Esophagus squamous epithelium (tissue), 5 donors: ENCODE measurements at places on chromosomes 4 and X. TPM values are rescaled to one million over a fixed set of nuclear protein-coding genes. Genes with fewer than 3 reads are reported as not detected.

CSAG3 gene
- not detected for total RNA-seq

FGFBP2 gene
- total RNA-seq, result not detected

DRD5 gene
- total RNA-seq, result not detected

ERCC6L gene
- 4.5 TPM for total RNA-seq

GRCh38 chrX:68997911-68998310 is 167.3 kb downstream of the PJA1 start:
- peak overlapping the region; percentile 34 for H3K27ac ChIP-seq
- H3K4me1 ChIP-seq, result no peaks in the 10 kb centered on the region
- DNase-seq, result no peak
- no peak overlapping the region for H3K4me3 ChIP-seq

GRCh38 chrX:101257448-101258258 is 33.5 kb downstream of the TAF7L start:
- H3K27ac ChIP-seq, result no peak overlapping the region
- H3K4me1 ChIP-seq, result no peaks in the 10 kb centered on the region
- H3K4me3 ChIP-seq, result no peak overlapping the region
- no peaks in the 10 kb centered on the region for H3K36me3 ChIP-seq

DNA sequence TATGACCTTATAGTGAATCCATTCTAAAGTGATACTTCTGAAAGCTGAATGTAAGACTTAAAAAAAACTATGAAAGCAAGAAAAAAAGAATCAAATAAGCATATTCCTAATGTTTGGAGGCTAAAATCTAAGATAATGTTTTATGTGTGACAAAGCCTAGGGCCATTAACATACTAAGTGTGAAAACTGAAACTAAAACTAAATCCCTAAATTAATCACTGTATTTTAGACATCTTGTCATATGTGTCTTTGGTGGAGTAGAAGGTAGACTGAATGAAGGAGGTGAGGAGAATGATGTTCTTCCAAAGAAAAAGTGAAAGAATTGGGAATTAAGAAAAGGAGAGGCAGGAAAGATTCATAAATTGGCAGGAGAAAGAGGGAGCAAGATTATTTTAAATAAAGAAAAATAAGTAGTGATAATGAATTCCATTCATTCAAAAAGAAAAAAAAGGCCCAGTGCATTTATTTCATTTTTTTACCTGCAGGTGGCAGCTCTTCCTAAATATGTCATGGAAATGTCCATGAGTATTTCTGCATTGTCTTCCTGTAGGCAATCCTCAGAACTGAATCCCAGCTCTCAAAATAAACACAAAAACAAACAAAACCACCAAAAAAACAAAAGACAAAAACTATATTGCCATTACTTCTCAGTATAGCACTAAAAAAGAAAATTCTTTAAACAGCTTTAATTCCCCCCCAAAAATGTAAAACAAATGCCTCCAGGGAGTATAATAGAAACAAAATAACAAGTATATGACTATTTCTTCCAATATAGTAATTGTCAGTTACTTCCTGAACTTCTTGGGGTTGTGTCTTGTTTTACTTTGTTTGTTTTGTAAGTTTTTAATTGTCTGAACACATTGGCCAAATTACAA is 17.0 kb upstream of the AP1AR start:
- no peaks in the 10 kb centered on the region for H3K27me3 ChIP-seq
- H3K36me3 ChIP-seq, result no peaks in the 10 kb centered on the region
- H3K4me1 ChIP-seq, result no peaks in the 10 kb centered on the region
- no peak overlapping the region for H3K4me3 ChIP-seq

- H3K27me3 ChIP-seq, result no peaks in the 10 kb centered on the region
- no peaks in the 10 kb centered on the region for H3K4me1 ChIP-seq
Observed at GRCh38 chr4:185502386-185502785, 30.9 kb upstream of the CCDC110 start.

DNA sequence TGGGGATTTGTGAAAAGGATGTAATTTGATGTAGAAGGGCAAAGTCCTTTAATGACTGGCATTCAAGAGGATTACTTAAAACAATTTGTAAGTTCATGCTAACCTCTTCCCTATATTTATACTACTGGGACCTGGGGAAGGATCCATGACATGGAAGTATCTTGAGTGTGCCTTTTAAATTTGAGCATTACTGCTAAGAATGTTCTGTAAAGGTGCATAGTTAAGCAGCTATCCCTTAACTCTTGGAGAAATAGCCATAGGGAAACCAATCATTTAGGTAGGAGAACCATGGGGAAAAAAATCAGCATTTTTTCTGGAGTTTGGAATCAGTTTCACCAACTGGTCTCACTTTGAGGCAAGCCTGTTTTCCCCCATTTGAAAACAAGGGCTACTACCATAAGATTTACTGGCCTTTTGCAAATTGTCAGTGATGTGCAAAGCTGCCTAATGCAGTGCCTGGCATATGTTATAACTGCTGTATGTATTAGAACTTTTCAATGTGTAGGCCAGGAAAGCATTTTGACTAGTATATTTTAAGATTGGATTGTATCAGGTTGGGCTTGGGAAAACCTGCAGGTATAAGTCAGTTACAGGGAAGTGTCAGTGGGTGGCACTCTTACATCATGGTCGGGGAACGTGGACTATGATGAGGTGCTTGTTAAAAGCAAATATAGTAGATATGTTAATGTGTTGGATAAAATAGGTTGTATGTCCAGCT is 72.1 kb downstream of the PRSS12 start:
- no peak for DNase-seq
- peaks cover 57% of the 10 kb centered on the region for H3K4me1 ChIP-seq
- peak overlapping the region; percentile 80 for H3K4me3 ChIP-seq
- no peaks in the 10 kb centered on the region for H3K27me3 ChIP-seq

GRCh38 chr4:72207196-72207595 is 175.4 kb downstream of the NPFFR2 start:
- H3K4me3 ChIP-seq, result no peak overlapping the region
- no peak overlapping the region for H3K27ac ChIP-seq
- H3K36me3 ChIP-seq, result no peaks in the 10 kb centered on the region
- no peaks in the 10 kb centered on the region for H3K4me1 ChIP-seq
- H3K27me3 ChIP-seq, result no peaks in the 10 kb centered on the region
